ENCODE measurements at places on chromosomes 1 and 21.

GRCh38 chr1:3731583-3732433 lies 20.4 kb upstream of the CCDC27 start:
- no peak for DNase-seq

- no peak for DNase-seq
These were observed 1.7 kb downstream of the GNB1 start for GRCh38 chr1:1889090-1889750.

DNA sequence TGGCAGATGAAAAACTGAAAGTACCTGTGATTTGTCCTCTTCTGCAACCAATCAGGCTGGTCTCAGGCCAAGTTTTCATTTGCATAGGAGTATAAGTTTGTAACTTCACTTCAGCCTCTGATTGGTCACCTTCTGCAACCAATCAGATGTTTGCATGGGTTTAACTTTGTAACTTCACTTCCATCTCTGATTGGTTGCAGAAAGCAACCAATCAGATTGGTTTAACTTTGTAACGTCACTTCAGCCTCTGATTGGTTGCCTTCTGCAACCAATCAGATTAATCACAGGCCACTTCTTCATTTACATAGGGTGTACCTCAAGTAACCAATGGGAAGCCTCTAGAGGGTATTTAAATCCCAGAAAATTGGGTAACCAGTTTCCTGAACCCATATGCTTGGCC lies 18.9 kb upstream of the TUT4 start:
- DNase-seq = no peak

DNA sequence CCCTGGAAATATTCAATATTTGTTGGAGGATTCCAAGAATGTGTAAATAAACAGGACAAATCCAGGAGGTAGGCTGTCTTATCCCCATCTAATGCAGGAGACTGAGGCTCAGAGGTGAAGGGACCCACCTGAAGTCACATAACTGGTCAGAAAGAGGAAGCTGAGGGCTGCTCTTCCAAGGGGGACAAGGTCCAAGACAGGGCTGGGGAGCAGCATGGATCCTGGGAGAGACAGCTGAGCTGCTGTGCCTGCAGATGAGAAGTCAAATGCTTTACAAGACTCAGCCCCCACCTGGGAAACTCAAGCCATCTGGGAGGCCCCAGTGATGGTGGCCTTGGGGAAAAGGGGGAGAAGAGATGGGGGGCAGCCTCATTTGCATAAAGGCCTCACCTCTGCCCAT lies 224.4 kb downstream of the PTPRU start:
- no peak for DNase-seq
